ENCODE measurements at places on chromosomes 12 and 14.

- DNase-seq, result no peak
Measured at GRCh38 chr14:32662211-32662610, 276.5 kb upstream of the NPAS3 start.

- no peak for DNase-seq
Measured at GRCh38 chr14:96165493-96166436, 38.9 kb upstream of the BDKRB2 start.

GRCh38 chr12:79357048-79357447, 333.7 kb downstream of the PAWR start:
- DNase-seq, result no peak

DNA sequence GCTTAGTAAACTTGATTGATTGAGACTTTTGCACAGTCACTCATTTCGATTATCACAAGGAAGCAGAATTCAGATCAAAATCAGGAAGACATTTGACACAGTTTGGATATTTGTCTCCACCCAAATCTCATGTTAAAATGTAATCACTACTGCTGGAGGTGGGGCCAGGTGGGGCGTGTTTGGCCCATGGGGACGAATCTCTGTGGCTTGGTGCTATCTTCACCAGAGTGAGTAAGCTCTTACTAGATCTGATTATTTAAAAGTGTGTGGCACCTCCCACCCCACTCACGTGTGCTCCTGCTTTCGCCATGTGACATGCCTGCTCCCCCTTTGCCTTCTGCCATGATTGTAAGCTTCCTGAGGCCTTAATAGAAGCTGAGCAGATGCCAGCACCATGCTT, 291.4 kb downstream of the PCNX1 start:
- DNase-seq, result no peak

- DNase-seq, result no peak
Measured at GRCh38 chr12:6333029-6333428, 8.8 kb downstream of the TNFRSF1A start.

- peak; percentile 20 for DNase-seq
Measured at GRCh38 chr12:52389313-52390207, 4.1 kb upstream of the KRT84 start.

DNA sequence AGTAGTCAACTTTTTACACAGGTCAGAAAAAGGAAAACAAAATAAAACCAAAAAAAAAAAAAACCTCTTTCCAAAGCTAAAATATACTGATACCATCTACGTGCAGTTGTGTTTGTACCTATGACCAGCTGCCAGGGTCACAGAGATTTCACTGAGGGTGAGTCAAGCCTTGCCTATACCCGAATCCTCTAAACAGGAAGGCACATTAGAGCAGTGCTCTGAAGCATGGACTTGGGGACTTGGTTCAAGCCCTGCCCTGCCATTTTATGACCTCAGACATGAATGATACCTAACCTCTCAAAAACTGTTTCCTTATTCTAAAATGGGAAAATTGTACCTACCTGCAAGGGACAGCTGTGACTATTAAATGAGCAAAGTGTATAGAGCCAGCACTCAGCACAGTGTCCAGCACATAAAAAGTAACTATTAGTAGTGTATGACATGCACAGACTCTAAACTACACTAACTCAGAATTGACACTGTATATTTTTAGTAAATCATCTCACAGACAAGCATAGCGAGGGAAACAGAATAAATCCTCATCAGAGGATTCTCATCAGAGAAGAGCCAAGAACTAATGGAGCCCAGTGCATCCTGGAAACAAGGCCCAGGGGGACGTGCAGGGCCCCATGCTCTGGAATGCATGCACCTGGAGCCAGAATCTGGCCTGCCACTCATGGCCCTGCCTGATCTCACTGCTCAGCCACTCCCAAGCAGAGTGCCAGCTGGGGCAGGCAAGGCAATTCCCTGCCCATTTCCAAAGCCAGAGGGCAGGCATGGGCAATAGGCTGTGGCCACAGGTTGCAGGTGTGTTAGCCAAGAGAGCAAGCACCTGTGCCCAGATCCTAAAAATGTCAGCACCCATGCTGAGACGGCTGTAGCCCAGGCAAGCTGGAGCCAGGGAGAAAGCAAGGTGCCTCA, 57.0 kb downstream of the NT5DC3 start:
- no peak for DNase-seq

DNA sequence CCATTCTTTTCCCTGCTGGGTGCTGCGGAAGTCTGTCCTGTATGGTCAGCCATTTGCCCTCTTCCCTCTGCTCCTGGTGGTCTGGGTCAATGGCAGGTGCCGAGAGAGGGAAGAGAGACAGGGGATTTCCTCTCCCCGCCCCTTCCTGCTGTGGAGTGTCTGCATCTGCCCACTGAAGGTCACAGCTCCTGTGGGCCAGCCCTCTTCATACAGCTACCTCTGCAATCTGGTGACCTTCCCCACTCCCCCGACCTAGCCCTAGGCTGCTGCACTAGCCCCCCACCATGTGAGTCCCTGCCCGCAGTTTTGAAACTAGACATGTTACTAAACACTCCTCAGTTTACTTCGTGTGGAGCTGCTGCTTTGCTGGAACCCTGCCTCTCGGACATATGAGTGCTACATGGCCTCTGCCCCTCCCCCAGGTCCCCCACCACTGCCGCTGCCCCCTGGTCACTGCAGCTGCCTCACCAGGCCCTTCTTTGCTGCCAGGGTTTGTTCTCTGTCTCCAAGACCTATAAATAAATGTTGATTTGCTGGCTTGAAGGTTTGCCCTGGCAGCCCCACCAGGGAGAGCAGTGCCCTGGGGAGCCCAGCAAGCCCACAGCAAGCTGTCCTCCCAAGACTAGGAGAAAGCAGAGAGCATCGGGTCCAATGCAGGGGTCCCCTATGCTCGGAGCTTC, 102.9 kb downstream of the DPF3 start:
- DNase-seq, result no peak

GRCh38 chr12:69655616-69656340, 43.3 kb downstream of the BEST3 start:
- no peak for DNase-seq

DNA sequence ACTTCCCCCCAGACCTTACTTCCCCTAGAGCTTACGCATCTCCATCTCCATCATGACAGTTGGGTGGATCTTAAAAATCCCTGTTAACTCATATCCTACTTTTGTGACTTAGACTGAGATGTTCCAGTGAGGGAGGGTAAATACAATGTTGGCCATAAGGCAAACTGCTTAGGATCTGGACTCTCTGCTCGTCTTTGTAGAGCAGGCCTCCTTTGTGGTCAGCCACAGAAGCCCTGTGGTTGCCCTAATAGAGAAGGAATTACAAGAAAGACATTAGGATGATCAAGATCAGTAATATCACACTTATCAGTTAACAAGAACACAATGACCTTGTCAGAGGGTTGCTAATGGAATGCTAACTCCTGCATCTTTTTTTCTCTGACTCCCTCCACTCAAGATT, 52.0 kb downstream of the TMEM132C start:
- DNase-seq, result no peak
